ENCODE measurements at places on chromosomes 2 and 18.

DNA sequence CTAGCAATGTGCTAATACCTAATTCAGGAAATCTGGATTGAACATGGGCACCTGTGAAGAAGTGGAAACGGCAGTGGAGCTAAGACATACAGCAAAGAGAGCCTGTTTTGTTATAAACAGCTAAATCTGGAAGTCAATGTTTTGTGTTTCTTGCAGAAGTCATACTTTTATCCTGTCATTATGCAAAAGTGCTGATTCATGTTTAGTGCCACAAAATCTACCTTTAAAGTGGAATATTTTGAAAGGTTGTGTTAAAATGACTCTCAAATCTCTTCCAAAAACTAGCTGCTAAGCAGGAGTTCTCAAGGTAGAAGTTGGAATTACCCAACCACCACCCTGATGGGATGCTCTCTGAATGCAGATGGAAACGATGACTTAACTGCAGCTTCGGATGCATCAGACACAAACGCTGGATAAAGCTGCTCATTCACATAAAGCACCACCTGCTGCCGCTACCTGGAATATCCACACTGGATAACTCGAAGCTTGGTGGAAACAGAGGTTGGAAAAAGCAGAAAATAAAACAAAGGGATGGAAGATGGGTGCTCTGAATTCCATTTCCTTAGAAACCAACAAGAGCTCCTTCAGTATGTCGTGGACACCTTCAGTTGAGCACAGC, 132.6 kb upstream of the ZNF236 start:
- no peak for DNase-seq

- no peak for DNase-seq
These were observed 13.3 kb downstream of the AGXT start for GRCh38 chr2:240881913-240882312.

DNA sequence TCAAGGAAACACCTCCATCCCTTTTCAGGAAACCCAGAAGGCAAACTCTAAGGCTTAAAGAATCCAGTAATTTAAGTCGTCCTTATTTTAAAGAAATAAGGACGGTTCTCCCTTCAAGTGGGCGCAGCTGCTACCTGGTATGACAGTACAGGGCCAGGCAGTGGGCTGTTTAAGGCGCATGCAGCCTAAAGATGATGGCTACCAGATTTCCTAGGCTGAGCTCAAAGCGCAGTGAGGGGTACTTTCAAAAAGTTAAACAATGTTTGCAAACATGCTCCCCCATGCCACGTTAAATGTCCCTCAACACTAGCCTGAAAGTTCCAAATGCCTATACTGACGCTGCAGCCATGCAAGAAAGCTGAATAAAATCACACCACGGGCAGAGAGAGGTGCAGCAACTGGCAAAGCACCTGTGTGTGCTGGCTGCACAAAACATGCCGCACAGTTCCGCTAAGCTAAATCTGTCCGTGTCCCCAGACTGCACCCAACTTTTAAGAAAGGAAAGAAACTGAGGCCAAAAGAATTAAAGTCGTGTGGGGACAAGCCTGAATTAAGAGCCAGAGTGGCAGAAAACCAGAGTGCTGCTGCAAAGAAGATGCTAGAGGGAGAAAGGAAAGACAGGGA, 583 bp downstream of the HIBCH start:
- DNase-seq: no peak

- no peak for DNase-seq
These were observed 111.6 kb upstream of the HAAO start for GRCh38 chr2:42903821-42904575.

GRCh38 chr2:223122781-223123180, 70.8 kb downstream of the KCNE4 start:
- no peak for DNase-seq

DNA sequence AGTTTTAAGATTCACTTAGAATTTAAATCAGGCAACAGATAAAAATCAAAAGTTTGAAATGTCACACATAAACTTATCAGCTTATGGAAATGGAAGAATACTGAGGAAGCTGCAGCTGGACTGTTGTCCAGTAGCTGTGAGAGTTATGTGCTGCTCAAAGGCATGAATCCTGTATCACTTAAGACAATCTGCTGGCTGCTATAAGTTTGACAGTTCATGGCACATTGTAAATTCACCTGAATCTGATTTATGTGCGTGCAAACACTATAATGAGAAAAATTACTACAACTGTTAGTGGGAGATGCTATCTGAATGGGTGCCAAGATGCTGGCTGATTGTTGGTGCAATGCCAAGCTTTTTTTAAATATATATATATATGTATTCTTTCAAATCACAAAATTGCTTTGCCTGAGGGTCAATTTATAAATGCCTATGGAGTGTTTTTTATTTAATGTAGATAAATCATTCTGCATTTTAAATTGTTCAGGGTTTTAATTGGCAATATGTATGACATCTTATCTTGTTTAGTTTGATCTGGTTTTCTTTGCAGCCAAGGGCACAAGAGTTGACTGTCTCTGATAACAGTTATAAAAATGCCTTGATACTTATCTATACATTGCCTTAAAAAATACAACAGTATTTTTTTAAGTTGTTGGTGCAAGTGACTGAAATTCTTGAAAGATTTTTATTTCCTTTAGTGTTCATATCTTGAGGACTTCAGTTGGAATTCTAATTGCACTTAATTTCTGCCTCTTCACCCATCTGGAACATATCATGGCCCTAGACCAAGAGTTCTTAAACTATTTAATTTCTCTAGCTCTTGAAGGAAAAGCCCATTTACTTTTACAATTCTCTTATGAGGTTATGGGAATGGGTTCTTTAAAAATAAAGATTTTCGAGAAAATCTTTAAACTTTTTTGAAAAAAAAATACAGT, 48.7 kb downstream of the CAVIN2 start:
- DNase-seq: no peak

GRCh38 chr18:36733150-36733549, 95.7 kb downstream of the TPGS2 start:
- DNase-seq: no peak

DNA sequence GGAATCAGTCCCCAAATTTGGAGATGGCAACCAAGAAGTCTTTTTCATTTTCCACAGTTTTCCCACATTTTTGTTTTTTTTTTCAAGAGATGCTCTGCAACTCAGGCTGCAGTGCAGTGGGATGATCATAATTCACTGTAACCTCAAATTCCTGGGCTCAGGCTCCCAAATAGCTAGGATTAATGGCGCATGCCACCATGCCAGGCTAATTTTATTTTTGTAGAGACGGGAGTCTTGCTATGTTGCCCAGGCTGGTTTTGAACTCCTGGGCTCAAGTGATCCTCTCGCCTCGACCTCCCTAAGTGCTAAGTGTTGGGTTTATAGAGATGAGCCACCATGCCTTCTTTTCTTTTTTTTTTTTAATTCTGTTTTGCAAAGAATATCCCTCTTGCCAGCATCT, 35.2 kb downstream of the PCBP1 start:
- DNase-seq: no peak

GRCh38 chr2:64737547-64737946, 83.8 kb upstream of the SERTAD2 start:
- DNase-seq: no peak

DNA sequence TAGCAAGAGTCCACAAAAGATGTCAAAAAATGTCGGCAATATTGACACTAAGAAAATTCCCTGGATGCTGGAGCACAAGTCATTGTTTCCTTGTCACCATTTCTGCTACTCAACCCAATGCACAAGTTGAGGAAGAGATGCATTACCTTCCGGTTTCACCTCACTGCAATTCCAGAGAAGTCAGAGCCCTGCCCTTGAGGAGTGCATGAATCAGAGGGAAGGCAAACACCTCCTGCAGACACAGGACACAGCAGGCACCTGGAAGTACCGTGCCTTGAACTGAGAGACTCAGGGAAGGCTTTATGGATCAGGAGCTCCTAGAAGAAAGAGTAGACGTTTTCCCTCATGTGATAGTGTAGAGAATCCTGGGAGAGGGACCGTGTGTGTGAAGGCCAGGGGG, 62.7 kb upstream of the ARL4C start:
- DNase-seq: no peak
